ENCODE measurements at places on chromosomes 6 and 20.

GRCh38 chr20:50141811-50142561 lies 11.5 kb downstream of the PEDS1 start:
- no peak for DNase-seq

GRCh38 chr6:22322103-22323030 lies 25.5 kb upstream of the PRL start:
- DNase-seq: no peak

- DNase-seq: no peak
These were observed 183.7 kb downstream of the MBOAT1 start for GRCh38 chr6:20028562-20028961.

- DNase-seq: no peak
These were observed 32.8 kb downstream of the SLC13A3 start for GRCh38 chr20:46618316-46619100.

GRCh38 chr6:118860880-118861279 lies 33.1 kb upstream of the ASF1A start:
- no peak for DNase-seq

- no peak for DNase-seq
These were observed 97.3 kb downstream of the TBC1D32 start for GRCh38 chr6:121236984-121237383.

DNA sequence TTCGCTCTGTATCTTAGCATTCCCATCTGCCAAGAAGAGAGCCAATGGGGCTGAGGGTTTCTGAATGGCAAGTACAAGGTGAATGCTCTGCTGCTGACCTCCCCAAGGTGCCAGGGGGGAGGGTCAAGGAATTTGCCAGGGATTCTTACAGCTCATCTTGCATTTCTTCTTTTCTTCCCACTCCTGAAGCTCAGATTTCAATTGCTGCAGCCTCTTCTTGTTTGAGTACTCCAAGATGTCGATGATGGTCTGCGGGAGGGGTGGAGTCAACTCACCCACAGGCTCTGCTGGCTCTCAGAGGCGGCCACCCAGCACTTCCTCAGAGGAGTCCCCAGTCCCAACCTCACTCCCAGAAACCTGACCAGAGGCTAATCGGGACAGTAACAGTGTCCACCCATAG lies 12.4 kb downstream of the C20orf96 start:
- DNase-seq: no peak

DNA sequence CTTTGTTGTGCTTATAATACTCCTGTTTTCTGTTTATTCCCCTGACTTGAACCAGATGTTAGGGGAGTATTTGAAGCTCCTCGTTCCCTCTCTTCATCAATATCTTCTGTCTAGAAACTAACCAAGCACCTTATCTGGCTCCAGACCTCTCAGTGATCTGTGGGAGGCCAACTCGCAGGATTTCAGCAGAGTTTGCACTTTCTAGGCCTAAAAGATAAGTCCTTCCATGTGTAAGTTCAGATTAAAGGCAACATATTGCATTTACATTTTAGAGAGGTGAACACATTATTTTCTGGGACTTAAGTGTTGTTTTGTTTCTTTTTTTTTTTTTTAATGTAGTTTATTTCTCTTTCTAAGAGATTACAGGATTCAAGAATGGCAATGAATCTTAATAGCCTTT lies 139.4 kb upstream of the AKAP12 start:
- DNase-seq: no peak

- no peak for DNase-seq
These were observed 275.2 kb downstream of the TFAP2B start for GRCh38 chr6:51093871-51094270.

- no peak for DNase-seq
These were observed 130.5 kb downstream of the EDN1 start for GRCh38 chr6:12420626-12421025.

DNA sequence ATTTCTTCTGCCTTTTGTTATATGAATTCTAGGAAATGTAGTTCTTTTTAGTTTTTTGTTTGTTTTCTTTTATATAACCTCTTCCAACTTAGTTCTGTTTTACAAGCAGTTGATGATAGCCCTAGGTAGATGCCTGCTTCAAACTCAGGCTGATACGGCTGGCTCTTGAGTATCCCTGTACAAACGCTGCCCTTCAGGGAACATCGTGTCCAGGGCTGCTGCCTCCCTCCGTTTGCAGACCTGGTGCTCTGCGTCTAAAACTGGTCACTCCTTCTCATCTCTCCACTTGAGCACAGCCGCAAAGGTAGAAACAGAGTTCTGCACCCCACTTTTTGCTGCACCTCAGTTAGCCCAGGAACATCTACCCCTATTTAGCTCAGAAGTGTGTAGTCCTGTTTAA lies 310.1 kb downstream of the PRL start:
- DNase-seq: no peak

DNA sequence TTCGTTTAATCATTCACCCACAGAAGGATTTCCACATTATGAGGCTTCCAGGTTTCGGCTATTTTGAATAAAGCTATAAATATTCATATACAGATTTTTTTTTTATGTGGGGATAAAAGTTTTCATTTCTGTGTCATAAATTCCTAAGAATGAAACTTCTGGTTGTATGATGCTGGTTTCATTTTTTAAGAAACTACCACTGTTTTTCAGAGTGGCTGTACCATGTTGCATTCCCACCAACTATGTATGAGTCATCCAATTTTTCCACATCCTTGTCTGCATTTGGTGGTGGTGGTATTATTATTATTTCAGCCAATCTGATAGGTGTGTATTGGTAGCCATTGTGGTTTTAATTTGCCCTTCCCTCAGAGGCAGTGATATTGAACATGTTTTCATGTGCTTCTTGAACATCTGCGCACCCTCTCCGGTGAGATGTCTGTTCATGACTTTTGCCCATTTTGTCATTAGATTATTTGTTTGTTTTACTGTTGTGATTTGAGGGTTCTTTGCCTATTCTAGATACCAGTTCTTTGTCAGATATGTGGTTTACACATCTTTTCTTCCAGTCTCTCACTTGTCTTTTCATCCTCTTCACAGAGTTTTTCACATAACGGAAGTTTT lies 75.5 kb downstream of the DOK5 start:
- DNase-seq: no peak

DNA sequence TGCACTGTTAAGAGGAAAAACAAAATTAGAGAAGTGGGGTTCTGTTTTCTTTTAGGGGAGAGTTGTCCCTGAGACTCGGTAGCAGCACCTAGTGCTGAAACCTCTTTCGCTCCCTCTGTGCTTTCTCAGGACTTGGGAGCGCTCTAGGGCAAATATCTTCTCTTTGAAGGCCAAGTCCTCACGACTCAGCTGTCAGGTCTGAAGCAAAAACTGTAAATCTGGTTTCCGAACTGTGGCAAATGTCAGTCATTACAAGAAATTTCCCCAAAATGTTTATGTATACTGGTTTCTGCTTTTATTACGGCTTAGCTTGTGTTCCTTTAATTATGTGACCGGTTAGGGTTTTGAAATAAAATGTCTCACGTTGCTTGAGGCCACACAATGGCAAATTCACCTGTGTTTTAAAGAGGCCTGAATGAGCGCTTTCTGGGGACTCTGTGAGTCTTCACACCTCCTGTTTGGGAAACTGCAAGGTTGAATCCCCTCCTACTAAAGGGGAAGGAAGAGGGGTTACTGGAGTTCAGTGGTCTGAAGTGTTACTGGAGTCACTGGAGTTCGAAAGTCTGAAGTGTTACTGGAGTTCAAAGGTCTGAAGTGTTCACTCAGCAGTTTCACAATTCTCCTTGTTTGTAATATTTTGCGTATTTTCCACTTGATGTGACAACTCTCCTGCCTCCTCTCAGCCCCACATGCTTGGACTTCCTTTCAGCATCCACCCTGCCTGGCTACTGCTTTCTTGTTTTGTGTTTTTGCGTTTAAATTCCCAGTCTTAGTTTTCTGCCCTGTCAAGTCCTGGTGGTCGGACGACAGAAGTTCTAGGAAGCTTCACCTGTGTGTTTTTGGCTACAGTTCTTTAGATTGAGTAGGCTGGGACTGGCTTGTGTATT lies 1.6 kb downstream of the SMPDL3A start:
- peak; percentile 92 for DNase-seq

- DNase-seq: no peak
These were observed 84.6 kb upstream of the SGK1 start for GRCh38 chr6:134402372-134402984.

DNA sequence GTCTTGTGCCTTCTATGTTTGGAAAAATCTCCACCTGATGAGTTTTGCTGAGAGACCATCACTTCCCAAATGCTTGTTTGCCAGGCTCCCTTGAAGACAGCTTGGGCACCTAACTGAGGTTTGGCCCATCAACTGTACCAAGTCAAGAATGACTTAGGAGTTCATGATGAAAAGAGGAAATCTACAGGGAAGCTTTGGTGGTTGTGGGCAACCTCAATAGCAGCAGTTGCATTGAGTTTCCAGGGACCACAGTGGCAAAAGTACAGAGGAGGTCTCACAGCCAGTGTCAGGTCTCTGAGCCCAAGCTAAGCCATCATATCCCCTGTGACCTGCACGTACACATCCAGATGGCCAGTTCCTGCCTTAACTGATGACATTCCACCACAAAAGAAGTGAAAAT lies 49.7 kb upstream of the PHACTR1 start:
- no peak for DNase-seq

DNA sequence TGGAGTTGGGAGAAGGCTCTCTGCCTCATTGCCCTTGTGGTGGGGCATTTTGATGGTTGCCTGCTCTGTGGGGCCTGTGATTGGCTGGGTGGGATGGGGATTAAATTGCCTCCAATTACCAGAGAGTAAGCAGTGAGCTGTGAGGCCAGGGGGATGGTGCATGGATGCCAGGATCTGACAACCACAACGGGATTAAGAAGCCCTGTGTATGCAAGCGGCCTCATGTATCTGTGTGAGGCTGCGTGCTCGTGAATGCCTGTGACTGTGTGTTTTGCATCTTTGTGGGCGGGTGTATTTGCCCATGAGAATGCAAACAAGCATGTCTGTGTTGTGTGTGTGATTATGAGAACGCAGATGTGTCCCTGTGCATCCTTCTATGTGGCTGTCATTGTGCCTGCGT lies 46.1 kb downstream of the CD40 start:
- no peak for DNase-seq

DNA sequence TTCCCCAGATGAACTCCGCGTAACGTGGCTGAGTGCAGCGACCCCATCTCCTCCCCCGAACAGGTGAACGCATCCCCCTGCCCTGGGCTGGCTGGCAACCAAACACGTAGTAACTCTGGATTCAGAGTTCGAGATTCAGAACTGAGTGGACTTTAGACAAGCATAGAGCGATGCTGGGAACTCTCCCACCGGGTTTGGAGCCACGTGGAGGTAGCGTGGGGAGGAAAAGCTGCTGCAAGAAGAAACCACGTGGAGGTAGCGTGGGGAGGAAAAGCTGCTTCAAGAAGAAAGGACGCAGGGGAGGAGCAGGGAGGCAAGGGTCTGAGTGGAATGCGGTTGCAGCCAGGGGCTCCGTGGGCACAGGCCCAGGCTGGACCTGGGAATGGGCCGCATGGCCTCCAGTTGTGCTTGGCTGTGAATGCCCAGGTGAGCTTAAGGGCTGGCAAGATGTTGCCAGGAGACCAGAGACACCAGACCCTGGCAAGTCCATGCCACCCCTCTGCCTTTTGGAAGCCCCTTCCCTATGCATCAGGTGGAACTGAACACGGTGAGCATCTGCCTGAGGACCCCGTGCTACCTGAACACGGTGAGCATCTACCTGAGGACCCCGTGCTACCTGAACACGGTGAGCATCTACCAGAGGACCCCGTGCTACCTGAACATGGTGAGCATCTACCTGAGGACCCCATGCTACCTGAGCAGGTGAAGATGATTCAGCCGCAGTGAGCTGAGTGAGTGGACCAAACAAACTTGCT lies 118.0 kb upstream of the FRMD1 start:
- DNase-seq: no peak

- peak; percentile 30 for DNase-seq
These were observed 2.8 kb downstream of the SNRPB2 start for GRCh38 chr20:16732506-16733152.

- DNase-seq: no peak
These were observed 32.2 kb downstream of the TSHZ2 start for GRCh38 chr20:53004267-53004813.

DNA sequence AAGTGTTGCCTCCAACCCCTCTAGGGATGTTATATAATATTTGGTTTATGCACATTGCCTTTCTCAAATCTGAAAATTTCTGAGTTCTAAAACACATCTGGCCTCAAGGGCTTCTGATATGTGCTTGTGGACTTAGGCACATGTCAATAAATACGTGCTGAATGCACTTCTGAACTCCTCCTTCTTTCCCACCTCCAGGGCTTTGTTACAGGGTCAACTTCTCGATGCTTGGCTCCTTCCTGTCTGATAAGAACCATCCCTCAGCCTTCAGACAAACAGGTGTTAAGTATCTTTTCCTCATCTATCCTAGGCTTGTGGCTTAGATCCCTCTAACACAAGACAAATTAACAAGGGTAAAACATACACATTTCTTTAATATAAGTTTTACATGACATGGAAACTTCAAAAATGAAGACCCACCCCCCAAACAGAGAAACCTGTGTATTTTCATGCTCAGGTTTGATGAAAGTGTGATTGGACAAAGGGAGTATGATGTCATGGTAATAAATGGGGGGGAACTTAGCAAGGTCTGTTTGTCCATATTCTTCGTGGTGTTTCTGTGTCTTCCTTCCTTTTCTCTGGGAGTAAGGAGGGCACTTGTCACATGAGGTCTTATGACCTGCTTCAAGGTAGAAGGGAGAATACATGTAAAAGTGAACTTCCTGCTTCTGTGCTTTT lies 326.9 kb downstream of the CD83 start:
- no peak for DNase-seq

DNA sequence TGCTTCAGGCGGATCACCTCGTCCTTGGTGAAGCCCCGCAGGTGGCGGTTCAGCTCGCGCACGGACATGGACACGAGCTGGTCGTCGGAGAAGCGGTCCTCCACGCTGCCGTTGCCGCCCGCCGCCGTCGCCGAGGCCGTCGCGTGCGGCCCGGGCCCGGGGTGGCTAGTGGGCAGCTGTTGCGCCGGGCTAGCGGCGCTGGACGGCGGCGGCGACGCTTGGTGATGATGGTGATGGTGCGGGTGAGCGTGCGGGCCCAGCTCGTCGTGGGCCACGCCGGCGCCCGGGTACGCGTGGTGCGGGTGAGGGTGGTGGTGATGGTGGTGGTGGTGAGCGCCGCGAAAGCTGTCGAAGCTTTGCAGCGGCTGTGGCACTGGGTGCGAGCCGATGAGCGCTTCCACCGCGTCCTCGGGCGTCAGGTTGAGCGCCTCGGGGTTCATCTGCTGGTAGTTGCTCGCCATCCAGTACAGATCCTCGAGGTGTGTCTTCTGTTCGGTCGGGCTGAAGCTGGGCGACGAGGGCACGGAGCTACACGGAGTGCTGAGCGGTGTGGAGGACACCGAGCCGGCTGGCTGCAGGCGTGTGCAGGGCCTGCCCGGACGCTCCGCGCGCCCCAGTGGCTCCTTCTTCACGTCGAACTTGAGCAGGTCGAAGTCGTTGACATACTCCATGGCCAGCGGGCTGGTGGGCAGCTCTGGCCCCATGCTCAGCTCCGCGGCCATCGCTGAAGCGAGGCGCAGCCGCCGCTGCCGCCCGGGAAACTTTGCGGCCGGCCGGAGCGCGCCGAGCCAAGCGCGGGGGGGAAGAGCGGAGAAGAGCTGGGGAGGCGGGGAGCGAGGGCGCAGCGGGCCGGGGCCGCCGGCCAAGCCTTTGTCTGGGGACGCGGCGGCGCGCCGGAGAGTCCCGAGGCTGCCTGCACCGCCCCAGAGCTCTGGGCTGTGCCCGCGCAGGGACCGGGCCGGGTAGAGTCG lies 622 bp downstream of the MAFB start:
- DNase-seq: peak; percentile 8
